ENCODE measurements at places on chromosomes 11 and 22. TPM values are rescaled to one million over a fixed set of nuclear protein-coding genes. Genes with fewer than 3 reads are reported as not detected.

IGLL1 gene
- not detected for total RNA-seq

SPCS2 gene
- total RNA-seq = 42.8 TPM

KLHDC7B gene
- total RNA-seq = not detected

OR4P4 gene
- total RNA-seq = not detected

DNA sequence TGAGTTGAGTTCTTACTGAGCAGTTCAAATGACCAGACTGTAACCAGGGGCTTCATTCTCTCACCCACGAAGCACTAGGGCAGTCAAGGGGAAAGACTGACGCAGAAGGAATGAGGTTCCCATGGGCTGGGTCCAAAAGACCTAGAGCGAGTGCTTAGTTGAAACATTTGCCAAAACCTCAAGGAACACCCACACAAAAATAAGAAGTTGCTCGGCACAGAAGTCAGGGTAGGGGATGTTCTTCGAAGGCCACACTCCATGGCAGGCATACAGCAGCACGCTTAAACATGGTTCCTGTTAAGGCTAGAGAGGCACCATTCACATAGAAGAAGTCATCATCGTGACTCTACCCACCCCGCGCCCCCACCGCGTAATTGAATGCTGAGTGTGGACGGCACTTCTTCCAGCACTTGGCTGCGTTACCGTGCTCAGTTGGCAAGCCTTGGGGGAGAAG is 52.9 kb downstream of the TIMP3 start:
- no peak for DNase-seq

DNA sequence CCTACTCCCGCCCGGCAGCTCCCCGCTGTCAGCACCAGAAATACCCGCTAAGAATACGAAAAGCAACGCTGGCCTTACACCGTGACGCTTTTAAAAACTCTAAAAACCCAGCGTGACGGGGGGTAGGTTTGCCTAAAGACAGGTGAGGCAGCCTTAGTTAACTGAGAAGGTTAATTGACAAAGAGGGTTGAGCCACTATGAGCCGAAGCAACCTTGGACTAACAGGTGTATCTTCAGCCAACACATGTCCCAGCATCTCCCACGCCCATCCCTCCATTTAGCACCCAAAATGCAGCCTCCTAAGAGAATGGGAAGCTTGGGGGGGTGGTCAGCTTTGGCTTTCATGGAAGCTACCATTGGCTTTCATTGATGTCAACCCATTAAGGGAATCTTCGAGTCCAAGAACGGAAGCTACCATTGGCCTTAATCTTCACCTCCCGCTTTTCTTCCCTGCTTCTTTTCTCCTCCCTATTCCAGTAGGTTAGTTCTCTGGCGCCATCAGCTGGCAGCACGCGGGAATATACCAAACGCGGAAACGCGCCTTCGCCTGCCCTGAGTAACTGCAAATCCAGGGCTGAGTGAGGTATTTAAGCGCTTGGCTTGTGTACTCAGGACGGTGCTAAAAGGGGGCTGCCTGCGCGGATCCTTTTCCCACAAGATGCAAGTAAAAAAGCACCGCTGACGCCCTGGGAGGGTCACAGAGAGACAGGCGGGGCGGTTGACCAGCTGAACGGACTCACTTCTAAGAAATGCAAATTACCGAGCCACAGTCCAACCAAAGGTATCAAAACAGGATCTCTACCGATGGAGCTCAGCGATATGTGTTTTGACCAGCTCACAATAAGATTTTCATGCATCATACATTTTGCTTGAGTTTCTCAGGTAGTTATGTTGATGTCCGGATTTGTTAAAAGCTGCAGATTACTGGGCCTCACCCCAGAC is 38.5 kb upstream of the GLYATL1 start:
- DNase-seq = no peak

DNA sequence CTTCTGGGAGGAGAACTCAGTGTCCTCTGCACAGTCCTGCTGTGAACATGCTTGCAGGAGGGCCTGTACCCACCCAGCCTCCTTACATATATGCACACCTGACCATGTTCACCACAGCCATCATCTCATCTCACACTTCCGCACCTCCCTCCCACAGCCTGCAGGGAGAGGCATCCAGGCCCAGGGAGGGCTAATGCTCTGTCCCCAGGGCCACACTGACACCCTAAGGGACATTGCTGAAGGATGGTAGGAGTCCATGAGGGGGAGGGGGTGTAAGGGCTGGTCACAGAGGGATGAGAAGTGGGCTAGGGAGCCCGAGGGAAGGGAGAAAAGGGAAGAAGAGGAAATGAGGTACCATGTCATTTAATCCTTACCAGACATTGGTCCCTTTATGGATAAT is 4.4 kb upstream of the KCNC1 start:
- DNase-seq = peak; percentile 56

GRCh38 chr11:58654908-58655296 is 32.4 kb downstream of the CNTF start:
- no peak for DNase-seq

- no peak for DNase-seq
Observed at GRCh38 chr11:84214557-84214956, 928.4 kb upstream of the CCDC90B start.

GRCh38 chr11:120211522-120212258 is 858 bp downstream of the OAF start:
- no peak for DNase-seq

DNA sequence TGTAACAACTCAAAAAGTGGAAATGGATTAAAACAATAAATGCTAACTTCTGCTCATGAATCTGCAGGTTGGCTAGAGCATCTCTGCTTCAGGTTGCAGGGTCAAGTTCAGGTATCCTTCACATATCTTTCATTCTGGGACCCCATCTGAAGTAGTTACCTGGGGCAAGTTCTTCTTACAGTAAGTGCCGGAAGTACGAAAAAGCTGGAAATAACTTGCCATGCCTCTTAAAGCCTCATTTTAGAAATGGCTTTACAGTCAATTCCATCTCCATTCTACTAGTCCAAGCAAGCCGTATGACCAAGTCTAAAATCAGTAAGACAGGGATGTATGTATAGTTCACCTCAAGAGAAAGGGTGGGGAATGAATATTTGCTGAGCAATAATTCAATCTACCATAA is 93.7 kb downstream of the FCHSD2 start:
- DNase-seq = no peak

DNA sequence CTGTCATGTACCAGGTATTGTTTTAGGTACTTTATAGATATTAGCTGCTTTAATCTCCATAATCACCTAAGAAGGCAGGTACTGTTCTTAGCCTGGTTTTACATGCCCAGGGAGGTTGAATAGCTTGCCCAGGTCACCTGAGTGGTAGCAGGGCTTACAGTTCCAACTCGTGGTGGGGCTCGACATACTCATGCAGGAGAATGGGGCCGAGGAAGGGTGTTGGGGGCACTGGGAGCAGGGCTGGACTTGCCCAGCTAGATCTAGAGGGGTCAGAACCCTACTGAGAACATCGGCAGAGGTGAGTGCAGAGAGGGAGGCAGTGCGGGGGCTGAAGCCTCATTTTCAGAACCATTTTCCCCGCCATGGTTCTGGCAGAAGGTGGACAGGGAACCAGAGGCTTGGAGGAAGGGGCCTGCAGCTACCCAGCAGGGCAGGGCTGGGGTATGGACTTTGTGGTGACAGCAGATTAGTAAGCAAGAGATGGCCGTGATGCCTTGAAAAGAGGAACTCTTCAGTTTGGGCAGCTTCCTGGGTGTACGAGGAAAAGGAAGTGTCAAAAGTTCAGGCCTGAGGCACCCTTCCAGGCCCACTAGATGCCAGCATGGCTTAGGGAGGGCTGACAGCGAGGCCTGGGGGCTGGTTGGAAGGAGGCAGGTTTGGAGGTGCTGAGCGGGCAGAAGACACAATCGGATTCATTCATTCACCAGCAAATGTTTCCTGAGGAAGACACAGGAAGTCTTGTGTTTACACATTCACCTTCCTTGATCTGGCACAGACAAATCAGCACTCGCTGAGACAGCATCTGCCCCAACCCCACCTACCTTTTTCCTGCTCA is 54.7 kb upstream of the LYVE1 start:
- DNase-seq = peak; percentile 74
